ENCODE measurements at places on chromosomes 4 and X. TPM values are rescaled to one million over a fixed set of nuclear protein-coding genes. Genes with fewer than 3 reads are reported as not detected.

The CXXC4 gene
- 0.08 TPM for total RNA-seq

DNA sequence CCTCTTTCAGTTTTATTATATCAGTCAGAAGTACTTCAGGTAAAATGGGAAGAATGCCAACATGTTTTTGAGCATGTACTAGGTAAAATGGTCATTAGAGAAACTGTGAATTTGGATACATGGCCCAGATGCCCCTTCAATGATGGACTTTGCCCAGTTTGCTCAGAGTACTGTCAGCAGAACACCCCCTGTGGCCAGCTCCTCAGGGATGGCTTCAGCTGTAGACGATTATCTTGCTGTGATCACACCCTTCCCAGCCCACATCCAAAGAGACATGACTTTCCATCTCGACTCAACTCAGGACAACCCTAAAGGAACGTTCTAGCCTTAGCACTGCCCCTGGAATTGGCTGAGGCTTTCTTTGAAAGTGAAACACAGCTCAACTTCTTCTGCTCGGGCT is 439.1 kb downstream of the PACRGL start:
- DNase-seq = no peak

DNA sequence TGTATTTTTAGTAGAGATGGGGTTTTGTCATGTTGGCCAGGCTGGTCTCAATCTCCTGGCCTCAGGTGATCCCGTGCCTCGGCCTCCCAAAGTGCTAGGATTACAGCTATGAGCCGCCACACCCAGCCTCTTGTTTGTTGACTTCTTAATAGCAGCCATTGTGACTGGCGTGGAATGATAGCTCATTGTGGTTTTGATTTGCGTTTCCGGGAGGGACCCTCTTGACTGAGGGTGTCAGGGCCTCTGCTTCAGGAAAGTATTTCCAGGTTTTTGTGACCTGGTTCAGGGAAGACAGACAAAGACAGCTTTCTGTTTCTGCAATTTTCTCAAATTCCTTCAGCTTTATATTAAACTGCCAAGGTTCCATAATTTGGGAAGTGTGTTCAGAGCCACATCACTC is 15.1 kb downstream of the CSF2RA start:
- DNase-seq = no peak

GRCh38 chr4:132683957-132684356 is 465.1 kb upstream of the PCDH10 start:
- no peak for DNase-seq

DNA sequence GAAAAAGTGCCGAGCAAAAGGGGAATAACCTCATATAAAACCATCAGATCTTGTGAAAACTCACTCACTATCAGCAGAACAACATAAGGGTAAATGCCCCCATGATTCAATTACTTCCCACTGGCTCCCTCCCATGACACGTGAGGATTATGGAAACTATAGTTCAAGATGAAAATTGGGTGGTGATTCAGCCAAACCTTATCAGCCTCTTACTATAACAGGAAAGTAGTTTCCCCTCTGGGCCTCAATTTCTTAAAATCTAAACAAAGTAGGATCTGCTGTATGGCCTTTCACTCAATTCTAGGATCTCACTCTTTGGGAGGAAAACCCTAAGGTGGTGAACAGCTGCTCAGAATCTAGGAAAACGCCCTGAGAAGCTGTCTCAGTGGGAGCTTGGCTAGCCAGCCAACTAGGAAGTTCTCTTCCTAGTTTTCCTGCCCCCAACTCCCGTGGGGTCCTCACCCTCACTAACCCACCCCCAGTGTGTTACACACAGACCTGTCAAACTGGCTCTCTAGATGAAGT is 1017.1 kb upstream of the HS3ST1 start:
- no peak for DNase-seq

- DNase-seq = no peak
Measured at GRCh38 chrX:2492531-2493218, 8.1 kb downstream of the DHRSX start.

Data from CD4-positive, alpha-beta memory T cell (primary cell).